ENCODE measurements at places on chromosomes 2 and 18.

DNA sequence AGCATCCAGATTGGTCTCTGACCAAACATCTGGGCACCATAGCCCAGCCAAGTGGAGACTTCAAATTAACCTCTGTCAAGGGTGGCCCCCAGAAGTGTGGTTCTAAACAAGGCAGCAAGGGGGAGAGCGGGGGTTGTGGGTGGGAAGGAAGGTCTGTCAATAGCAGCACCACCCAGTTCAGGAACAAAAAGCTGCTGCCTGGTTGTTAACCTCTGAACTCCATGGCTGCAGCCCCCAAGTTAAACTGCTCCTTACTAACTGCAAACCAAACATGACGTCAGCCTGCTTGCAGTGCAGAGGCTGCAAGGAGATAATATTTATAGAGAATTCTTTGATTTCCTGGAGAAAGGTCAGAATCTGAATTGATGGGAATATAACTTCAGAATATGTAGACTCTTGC lies 76.5 kb downstream of the ARL4C start:
- no peak for DNase-seq

DNA sequence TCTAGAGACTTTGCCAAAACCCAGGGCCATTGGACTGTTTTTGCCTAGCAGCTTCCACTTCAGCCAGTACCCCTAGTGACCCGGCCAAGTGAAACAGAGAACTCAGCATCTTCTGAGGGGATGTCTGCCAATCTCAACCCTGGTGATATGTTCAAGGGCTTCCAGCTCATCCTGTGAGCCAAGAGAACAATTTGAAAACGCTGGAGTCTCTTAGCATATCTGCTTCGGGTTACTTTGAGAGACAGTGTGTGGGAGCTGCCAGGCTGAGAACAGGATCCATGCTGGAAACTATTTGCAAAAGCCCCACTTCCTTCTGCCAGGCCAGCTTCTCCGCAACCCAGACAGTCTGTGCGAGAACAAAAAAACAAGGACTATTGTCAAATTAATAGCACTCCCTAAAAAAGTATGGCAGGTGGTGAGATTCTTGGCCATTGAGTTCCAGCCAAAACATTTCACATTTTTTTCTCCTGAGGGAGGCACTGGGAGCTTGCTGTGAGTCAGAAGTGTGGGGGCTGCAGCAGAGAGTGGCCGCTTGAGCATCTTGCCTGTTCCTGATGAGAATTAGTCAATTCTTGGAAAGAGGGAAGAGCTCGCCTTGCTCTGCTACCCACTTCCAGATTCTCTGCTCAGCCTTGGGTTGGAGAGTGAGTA lies 395.6 kb upstream of the TRIB2 start:
- no peak for DNase-seq

DNA sequence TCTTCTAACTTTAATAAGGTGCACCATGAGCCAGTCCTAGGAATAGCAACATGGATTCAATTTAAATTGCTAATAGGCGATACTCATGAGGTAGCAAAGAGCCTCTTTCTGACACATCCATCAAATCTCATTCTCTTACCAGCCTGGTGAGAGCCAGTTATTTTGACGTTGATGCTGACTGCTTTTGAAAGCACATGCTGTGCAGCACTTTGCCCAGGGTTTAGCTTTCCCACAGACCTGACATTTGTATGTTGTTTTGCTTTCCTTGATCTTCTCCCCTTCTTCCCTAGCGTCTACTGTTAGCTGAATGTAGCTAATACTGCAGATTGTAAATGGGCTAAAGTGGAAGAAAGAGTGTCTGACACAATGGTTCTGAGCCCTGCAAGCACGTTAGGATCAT lies 101.1 kb upstream of the CCDC85A start:
- DNase-seq = no peak

GRCh38 chr2:151655663-151656398 lies 78.4 kb downstream of the NEB start:
- DNase-seq = no peak

DNA sequence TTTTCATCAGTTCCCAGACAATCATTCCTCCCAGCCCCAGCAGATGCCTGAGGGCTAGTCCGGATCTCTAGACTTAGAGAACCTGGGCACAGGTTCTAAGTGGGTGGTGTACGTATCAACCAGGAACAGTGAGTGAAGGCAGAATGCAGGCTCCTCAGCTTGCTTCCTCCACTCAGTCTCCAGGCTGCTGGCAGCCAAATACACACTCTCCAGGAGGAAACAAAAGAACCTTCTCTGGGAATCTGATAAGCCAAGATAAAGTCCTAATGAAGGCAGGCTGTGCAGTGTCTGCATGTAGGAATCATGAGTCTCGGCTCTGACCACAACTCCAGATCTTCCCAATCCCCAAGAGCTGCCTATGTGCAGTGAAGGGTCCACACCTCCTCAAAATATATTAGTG lies 245.7 kb downstream of the SP3 start:
- DNase-seq = no peak

GRCh38 chr2:60096556-60096955 lies 456.9 kb downstream of the BCL11A start:
- no peak for DNase-seq

GRCh38 chr2:231190531-231191197 lies 7.8 kb upstream of the ARMC9 start:
- no peak for DNase-seq

- DNase-seq = no peak
Measured at GRCh38 chr2:217650229-217650628, 352.6 kb downstream of the TNS1 start.

DNA sequence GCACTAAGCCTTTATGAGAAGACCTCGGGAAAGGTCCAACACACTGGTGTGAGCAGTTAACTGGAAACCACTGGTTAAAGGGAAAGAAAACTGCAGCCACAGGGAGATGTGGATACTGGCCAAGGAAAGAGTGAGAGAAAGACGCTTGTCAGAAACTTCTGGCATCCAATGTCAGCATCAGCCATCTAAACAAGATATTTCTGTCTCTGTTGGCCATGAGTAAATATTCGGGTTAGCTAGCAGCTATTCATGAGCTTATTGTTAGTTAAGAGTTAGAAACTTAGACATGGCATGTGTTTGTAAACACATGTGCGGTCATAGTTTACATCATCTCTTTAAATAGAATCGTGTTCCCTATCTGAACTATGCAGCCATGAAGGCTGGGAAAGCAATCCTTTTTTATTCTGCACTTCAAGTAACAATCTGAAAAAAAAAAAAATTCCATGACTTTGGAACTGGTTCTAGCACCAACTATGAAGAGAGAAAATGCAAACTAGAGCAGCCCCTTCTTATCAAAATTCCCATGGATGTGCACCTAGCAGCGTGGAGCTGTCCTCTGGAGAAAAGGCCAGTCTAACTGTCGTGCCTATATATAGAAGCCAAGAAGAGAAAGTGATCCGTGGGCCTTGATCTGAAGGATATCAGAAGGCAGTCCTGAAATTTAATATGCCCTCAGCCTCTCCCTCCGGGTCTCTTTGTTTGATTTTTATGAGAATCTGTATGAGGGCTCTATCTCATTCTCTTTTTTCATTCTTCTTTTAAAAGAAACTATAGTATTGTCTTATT lies 84.0 kb upstream of the RFX8 start:
- no peak for DNase-seq

- DNase-seq = peak; percentile 7
Measured at GRCh38 chr18:49055754-49056172, 105.0 kb upstream of the SMAD7 start.

DNA sequence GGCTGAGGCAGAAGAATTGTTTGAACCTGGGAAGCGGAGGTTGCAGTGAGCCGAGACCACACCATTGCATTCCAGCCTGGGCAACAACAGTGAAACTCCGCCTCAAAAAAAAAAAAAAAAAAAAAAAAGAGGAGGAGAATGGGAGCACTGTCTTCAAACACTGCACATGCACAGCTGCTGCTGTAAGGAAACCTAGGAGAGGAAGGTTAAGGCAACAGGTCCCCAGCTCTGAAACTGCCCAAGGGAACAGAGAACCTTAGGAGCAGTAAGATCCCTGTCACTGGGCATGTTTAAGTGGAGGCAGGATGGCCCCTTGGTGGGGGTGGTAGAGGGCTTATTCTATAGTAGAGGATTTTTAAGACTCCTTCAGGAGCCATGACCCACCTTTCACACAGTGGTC lies 111.2 kb downstream of the CLIP4 start:
- no peak for DNase-seq

DNA sequence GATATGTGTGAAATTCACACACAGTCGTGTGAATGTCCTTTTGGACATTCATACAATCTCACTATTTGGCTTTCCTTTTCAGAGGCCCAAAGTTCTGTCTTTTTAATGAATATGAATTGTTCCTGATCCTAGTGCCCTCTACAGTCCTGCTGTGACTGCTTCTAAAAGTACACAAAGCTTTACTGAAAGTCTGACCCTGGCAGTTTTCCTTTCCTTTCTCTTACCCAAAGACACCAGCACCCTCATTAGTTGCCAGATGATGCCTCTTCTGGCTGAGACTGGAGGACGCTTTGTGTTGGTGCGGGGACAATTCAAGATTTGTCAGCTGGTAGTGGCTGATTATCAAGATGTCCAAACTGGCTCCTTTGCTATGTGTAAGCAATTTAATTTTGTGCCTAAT lies 81.8 kb upstream of the CDCA7 start:
- no peak for DNase-seq

- DNase-seq = no peak
Measured at GRCh38 chr2:74704216-74704615, 50.2 kb downstream of the SEMA4F start.

- DNase-seq = no peak
Measured at GRCh38 chr2:47484396-47484795, 81.4 kb downstream of the MSH2 start.

- DNase-seq = no peak
Measured at GRCh38 chr2:62817995-62818713, 112.6 kb downstream of the EHBP1 start.

GRCh38 chr2:99729104-99730025 lies 239.5 kb upstream of the REV1 start:
- DNase-seq = no peak

- no peak for DNase-seq
Measured at GRCh38 chr18:37534627-37535026, 31.0 kb downstream of the CELF4 start.

DNA sequence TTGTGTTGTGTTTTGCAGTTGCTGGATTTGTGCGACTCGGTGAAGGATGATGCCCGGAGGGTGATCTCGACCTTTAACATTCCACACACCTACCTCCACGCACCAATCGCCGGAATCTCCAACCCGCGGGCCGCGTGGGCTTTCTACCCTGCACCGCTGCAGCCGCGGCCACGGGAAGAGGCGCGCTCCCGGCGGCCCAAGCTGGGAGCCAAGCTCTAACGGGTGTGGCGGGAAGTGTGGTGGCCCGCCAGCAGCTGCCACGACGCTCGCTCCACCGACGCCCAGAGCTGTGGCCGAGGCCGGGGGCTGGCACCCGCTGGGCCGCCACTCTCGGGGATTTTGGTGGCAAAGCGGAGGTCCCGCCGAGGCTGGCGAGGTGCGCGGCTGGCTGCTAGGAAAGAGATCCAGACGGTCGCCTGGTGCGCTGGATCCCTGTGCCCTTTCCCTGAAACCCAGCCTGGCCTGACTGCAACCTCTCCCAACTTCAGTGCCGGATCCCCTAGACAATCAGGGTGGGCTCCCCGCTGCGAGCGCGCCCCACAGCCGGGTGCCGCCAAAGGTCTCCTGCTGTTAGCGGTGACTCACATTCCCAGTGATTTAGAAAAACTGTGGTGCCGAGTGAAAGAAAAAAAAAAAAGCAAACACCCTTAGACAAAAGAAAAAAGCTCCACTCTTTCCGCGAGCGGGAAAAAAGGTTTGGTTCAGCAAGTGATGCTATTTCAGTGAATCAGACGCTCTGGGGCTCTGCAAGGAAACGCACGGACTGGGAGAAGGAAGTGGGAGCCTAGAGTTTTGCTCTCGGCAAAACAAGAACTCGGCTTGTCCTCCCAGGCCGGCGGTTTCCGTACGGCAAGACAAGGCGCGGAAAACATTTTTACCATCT lies 2.9 kb upstream of the BCL2L11 start:
- no peak for DNase-seq

DNA sequence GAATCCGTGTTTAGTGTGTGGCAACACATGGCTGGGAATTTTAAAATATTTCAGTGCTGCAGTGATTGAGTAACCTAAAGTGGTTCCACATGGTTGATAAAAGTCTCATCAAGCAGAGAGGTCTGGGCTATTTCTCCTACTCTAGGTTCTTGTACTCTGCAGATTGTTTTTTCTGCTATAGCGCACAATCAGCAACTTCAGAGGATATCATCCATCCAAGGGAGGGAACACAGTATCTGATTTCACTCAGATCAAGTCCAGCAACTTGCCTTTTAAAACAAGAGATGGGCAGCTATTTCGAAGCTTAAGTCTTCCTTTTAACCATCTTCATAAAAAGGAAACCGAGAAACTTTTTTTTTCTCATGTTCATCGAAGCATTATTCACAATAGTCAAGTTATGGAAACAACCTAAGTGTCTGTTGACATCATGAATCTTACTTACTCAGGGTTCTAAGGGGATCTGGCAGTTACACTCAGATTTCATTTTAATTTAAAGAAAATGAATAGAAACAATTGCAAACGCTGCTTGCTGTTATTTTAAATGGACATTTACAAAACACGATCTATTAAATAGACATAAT lies 172.7 kb upstream of the TRIB2 start:
- DNase-seq = no peak

GRCh38 chr18:13245481-13246000 lies 27.0 kb downstream of the LDLRAD4 start:
- DNase-seq = no peak

GRCh38 chr18:39962546-39962945 lies 1992.5 kb upstream of the PIK3C3 start:
- DNase-seq = no peak

DNA sequence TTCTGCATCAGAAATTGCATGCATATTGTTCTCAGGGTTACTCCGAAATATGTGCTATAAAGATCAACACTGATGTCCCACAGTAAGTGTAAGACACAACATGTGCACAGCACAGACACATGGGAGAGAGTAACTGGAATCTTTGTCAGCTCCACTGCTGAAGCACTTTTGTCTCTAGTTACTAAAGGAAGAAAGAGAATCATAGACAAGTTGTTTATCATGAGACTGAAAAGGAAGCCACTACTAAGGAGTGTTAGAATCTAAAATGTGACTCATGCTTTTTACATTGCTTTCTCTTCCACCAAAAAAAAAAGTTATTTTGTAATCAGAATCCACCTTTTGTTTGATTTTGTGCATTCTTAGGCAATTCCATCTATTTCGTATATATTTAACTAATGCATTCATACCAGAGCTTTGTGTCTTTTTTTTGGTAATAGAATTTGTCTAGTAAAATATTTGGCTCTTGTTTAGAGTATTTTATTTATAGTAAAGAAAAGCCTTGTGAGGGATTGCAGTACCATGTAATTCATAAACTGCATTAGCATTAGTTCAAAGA lies 502.4 kb downstream of the FBXO15 start:
- DNase-seq = no peak

DNA sequence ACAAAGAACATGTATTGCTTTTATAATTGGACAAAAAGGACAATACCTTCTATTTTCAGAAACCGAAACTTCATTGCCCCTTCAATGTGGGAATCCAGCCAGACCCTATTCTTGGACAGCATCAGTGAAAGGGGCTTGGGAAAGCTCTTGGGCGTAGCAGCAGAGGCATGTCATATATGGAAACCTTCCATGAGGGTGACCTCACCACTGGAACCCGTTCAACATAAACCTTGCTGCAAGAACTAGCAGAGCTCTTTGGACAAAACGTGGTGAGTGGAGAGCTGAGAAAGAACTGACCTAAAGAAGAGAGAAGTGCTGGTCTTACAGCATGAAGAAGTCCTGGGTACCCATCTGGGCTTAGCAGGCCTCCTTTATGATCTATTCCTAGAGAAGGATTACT lies 22.7 kb upstream of the ACTG2 start:
- no peak for DNase-seq

GRCh38 chr2:122063716-122064115 lies 308.3 kb downstream of the TSN start:
- DNase-seq = no peak

Data from stimulated activated CD4-positive, alpha-beta T cell treated with anti-CD3 and anti-CD28 coated beads, Interleukin-1b, Interleukin-23, amount 100 ng/mL, for 4 hours (primary cell).